ENCODE measurements at places on chromosomes 7 and 10. TPM values are rescaled to one million over a fixed set of nuclear protein-coding genes. Genes with fewer than 3 reads are reported as not detected.
A peak's percentile ranks its signal among the peaks of the same experiment; 100 is the strongest.

GRCh38 chr7:122488241-122488640 is 183.7 kb upstream of the FEZF1 start:
- H3K4me1 ChIP-seq: no peaks in the 10 kb centered on the region
- H3K27ac ChIP-seq: no peak overlapping the region
- no peak overlapping the region for H3K4me3 ChIP-seq
- H3K36me3 ChIP-seq: no peaks in the 10 kb centered on the region

DNA sequence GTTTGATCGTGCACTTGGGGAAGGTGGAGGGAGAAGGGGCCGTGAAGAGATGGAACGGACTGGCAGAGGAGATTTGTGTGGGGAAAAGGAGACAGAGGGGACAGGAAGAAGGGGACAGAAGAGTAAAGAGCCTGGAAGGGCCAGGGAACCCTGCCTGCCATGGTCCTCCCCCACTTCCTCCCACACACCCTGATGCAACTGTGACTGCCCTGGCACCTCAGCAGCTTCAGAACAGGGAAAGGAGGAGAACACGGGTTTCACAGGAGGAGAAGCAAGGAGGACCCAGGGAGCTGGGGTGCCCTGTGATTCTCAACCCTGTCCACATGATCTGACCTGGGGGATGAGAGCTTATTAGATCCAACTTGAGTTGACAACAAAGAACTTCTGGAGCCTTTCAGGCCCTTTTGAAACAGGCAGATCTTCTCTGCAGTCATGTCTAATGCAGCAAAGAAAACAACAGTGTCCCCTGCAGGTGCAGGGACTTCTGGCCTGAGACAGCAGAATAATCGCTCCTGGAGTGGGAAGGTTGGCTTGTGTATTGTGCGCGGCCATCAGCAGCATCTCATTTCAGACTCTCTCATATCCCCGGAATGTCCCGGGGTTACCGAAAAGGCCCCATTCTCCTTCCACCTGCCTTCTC is 421.6 kb downstream of the PAXIP1 start:
- DNase-seq: no peak
- no peaks in the 10 kb centered on the region for H3K4me1 ChIP-seq
- no peak overlapping the region for H3K27ac ChIP-seq
- no peaks in the 10 kb centered on the region for H3K27me3 ChIP-seq

- DNase-seq: no peak
- no peaks in the 10 kb centered on the region for H3K27me3 ChIP-seq
- peaks cover 18% of the 10 kb centered on the region for H3K36me3 ChIP-seq
- H3K4me1 ChIP-seq: no peaks in the 10 kb centered on the region
- H3K4me3 ChIP-seq: no peak overlapping the region
Measured at GRCh38 chr7:24769014-24769830, 12.0 kb upstream of the GSDME start.

GRCh38 chr7:64621656-64622055 is 44.3 kb upstream of the ZNF107 start:
- H3K4me1 ChIP-seq: peaks cover 7% of the 10 kb centered on the region
- DNase-seq: no peak
- no peaks in the 10 kb centered on the region for H3K36me3 ChIP-seq
- no peaks in the 10 kb centered on the region for H3K27me3 ChIP-seq
- H3K27ac ChIP-seq: no peak overlapping the region

DNA sequence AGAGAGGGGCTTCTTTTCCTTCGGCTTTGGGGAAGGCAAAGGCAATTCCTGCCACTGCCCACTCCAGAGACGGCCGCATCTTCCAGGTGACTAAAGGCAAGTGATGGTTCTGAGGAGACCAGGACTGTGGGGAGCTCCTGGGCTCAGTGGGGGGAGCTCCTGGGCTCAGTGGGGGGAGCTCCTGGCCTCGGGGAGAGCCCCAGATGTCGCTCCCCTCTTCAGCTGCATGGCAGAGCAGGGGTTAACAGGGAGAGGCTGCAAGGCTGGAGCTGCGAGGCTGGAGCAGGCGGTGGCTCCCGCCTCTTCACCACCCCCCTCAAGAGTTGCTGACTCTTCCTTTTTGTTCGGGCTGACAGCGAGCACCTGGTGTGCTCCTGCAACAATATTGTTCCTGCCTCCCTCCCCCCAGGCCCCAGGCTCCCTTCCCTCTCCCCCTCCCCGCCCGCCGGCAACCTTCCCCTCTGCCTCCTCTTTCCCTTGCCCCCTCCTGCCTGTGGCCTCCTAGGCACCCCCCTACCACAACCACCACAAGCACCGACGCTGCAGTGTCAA is 56.3 kb upstream of the LBX1 start:
- no peak overlapping the region for H3K27ac ChIP-seq
- DNase-seq: no peak
- no peaks in the 10 kb centered on the region for H3K36me3 ChIP-seq

GRCh38 chr10:48255722-48256121 is 18.8 kb downstream of the FRMPD2 start:
- H3K36me3 ChIP-seq: no peaks in the 10 kb centered on the region
- H3K4me1 ChIP-seq: no peaks in the 10 kb centered on the region
- no peak overlapping the region for H3K4me3 ChIP-seq
- no peak for DNase-seq

- H3K27ac ChIP-seq: no peak overlapping the region
- no peaks in the 10 kb centered on the region for H3K4me1 ChIP-seq
- no peaks in the 10 kb centered on the region for H3K36me3 ChIP-seq
Measured at GRCh38 chr7:129544700-129545099, 42.4 kb downstream of the SMKR1 start.

DNA sequence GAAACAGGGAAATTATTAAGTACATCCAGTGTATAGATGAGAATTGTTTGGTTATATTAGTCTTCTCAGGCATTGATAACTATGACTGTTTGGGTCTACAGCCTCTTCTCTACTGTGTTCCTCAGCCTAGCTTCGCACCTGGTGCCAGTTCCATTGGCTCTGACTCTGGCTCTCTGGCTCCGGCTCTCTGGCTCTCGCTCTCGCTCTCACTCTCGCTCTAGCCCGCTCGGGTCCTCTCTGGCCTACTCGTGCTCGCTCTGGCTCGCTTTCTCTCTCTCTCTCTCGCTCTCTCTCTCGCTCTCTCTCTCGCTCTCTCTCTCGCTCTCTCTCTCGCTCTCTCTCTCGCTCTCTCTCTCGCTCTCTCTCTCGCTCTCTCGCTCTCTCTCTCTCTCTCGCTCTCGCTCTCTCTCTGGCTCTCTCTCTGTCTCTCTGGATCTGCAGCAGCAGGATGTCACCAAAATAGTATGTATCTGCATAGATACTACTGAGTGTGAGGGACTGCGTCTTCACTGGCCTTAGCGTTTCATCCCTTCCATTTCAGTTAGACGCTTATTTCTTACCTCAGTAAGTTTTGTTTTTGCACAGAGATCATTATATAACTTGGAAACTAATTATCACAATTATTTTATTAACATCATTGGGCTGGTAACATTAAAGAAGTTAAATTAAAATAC is 6.5 kb upstream of the SSBP1 start:
- no peak overlapping the region for H3K4me3 ChIP-seq
- DNase-seq: no peak
- no peaks in the 10 kb centered on the region for H3K27me3 ChIP-seq
- peaks cover under 1% of the 10 kb centered on the region for H3K4me1 ChIP-seq
- H3K36me3 ChIP-seq: no peaks in the 10 kb centered on the region

- no peaks in the 10 kb centered on the region for H3K27me3 ChIP-seq
- peak overlapping the region; percentile 58 for H3K4me3 ChIP-seq
- H3K4me1 ChIP-seq: peaks cover 77% of the 10 kb centered on the region
- no peaks in the 10 kb centered on the region for H3K36me3 ChIP-seq
Measured at GRCh38 chr10:110356628-110357245, 52.0 kb upstream of the SMNDC1 start.

DNA sequence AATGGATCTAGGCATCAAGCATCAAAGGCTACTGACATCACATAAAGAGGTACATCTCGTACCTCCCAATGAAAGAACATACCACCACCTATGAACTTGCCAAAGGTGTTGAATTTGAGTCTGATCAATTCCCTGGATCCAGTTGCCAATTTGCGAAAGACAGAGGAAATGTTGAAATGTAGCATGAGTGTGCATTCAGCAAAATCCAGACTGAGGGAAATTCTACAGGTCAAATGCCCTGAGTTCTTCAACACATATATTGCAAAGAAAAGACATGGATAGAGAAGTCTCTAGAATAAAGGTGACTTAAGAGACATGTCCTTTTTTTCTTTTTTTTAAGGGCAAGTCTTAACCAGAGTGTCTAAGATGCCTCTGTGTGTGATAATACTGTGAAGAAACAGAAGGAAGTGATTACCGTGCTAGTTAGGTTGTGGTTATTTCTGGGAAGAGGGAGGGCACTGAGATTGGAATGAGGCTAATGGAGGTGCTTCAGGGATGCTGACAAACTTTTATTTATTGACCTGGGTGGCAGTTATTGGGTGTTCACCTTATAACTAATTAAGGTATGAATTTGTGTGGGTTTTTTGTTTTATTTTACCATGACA is 128.7 kb downstream of the SAMD9 start:
- no peaks in the 10 kb centered on the region for H3K4me1 ChIP-seq
- no peak overlapping the region for H3K4me3 ChIP-seq
- H3K27me3 ChIP-seq: no peaks in the 10 kb centered on the region
- H3K27ac ChIP-seq: no peak overlapping the region
- DNase-seq: no peak

DNA sequence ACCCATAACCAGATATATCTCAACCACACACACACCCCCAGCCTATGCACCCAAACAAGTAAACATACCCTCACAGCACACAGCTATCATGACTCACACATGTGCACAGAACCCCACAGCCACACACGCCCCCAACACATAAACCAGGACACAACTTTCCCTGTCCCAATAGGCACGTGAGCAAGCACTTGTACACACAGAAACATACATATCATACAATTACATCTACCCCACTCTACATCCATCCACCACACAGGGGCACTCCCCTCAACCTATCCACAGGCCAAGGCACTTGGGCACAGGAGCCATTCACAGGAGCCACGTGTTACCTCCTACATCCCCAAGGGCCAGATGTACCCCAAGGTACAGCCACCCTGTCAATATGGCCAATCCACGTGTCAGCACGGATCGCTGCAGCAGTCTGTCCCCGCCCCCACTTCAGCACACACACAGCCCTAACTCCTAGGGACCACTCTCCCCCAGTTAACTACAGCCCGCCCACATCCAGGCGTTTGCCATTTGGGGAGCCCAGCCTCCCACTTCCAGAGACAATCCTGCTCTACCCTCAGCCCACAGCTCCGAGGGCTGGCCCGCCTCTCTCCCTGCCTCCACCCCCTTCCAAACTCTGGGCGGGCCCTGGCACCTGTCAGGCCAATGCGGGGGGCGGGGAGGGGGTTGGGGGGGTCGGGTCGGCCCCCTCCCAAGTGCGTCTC is 163.5 kb downstream of the SH3PXD2A start:
- H3K36me3 ChIP-seq: no peaks in the 10 kb centered on the region
- DNase-seq: peak; percentile 49
- no peak overlapping the region for H3K27ac ChIP-seq
- H3K4me3 ChIP-seq: no peak overlapping the region

DNA sequence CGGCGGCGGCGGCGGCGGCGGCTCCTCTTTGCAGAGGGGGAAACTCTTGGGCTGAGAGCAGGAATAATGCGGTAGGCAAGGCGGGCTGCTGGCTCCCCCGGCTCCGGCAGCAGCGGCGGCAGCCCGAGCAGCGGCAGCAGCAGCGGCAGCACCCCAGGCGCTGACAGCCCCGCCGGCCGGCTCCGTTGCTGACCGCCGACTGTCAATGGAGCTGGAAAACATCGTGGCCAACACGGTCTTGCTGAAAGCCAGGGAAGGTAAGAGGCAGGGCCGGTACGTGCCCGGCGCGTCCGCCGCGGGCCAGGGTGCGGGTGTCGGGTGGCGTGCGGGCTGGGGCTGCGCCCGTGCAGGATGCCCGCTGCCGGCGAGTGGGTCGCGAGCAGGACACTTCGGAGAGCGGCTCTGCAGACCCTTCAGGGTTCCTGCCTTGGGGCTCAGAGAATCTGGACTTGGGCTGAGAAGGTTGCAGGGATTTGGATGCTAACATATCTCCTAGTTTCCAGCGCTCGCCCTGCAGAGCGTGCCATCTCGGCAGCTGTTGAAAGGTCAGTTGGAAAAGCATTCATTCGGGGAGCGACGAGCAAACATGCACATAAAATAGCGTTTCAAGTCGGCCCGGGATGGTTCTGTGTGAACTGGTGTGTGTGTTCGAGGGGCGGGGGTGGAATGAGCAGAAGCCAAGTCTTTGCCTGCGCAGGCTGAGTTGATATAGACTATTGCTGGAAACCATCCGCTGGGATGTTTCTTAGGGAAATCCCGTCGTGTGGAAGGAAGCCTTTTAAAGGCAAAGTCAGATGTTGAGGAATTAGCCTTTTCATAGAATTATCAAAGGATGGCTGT is 562 bp downstream of the GRK5 start:
- H3K36me3 ChIP-seq: no peaks in the 10 kb centered on the region
- DNase-seq: peak; percentile 70
- H3K27ac ChIP-seq: peak overlapping the region; percentile 34
- peak overlapping the region; percentile 90 for H3K4me3 ChIP-seq
- peaks cover 31% of the 10 kb centered on the region for H3K4me1 ChIP-seq
- no peaks in the 10 kb centered on the region for H3K27me3 ChIP-seq

DNA sequence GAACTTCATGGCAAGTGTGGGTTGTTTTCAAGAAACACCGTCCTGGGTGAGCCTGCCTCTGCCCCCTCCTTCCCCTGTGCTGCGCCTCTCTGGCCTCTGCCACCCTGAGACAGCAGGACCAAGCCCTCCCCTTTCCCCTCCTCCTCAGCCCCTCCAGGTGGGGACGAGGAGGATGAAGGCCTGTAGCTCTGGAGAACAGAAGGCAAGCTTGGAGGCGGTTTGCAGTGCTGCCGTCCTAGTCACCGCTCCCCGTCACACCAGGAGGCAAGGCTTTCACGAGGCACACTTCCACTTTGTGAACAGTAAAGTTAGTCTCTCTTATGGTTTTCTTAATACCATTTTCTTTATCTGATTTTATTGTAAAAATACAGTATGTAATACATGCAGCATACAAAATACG is 8.8 kb upstream of the VIPR2 start:
- peaks cover 19% of the 10 kb centered on the region for H3K4me1 ChIP-seq
- no peak overlapping the region for H3K27ac ChIP-seq
- no peaks in the 10 kb centered on the region for H3K36me3 ChIP-seq
- no peaks in the 10 kb centered on the region for H3K27me3 ChIP-seq

DNA sequence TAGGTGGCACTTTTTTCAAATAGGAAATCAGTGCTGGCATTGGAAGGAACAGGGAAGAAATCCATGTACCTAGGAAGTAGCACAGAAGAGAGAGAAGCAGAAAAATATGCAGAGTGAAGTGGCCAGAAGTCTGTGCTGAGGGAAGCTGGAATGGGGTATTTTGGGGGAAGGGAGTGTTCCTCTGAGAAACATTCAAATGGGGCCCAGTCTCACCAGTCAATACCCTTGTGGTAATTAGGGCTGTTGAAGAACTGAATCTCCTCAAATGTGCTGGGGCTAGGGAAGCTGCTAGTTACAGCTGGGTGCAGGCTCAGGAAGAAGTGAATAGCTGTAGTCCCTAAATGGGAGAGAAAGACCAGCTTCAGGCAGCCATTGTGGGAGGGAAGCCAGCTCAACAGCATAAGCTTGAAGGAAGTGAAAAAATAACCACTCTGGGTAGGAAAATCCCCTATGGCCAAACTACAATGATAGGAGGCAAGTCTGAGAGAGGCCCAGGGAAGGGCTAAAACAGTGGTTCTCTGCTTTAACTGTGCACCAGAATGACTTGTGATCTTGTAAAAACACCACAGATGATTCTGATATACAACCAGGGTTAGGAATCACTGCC is 7.6 kb downstream of the NDST2 start:
- no peak overlapping the region for H3K4me3 ChIP-seq
- H3K36me3 ChIP-seq: peaks cover 27% of the 10 kb centered on the region
- H3K27ac ChIP-seq: peak overlapping the region; percentile 11
- no peak for DNase-seq
- H3K27me3 ChIP-seq: no peaks in the 10 kb centered on the region

Gene C10orf62
- total RNA-seq: not detected

Gene TRPV6
- total RNA-seq: 0.07 TPM

Gene VAX1
- not detected for total RNA-seq

Gene TDRD1
- not detected for total RNA-seq

Gene NPSR1
- total RNA-seq: not detected

Gene ENO4
- not detected for total RNA-seq

Gene NUTM2D
- total RNA-seq: 0.19 TPM

Gene CTAGE8
- total RNA-seq: not detected
